Aortic smooth muscle cell (primary cell): ENCODE measurements at places on chromosomes 13 and 19. TPM values are rescaled to one million over a fixed set of nuclear protein-coding genes. Genes with fewer than 3 reads are reported as not detected.

Gene SIGLEC8
- not detected in 2 replicates for total RNA-seq

Gene LRRC25
- 0.06 TPM in 1 of 2 replicates, not detected in the other for total RNA-seq

Gene KLK15
- not detected in 2 replicates for total RNA-seq

Gene ZNF444
- total RNA-seq, result 9.6 and 11.7 TPM in 2 replicates

Gene NANOS3
- not detected in 2 replicates for total RNA-seq

Gene CGB3
- not detected in 2 replicates for total RNA-seq

Gene SIAH3
- not detected in 2 replicates for total RNA-seq

Gene PTPRS
- total RNA-seq, result 92.6 and 110 TPM in 2 replicates

Gene MAST3
- 3.4 and 4.5 TPM in 2 replicates for total RNA-seq

Gene INAFM1
- total RNA-seq, result 1.5 and 1.7 TPM in 2 replicates

Gene HS6ST3
- under 0.01 TPM in 2 replicates for total RNA-seq

Gene KIR2DL3
- total RNA-seq, result not detected in 2 replicates

Gene ZNF560
- 0.06 and 0.40 TPM in 2 replicates for total RNA-seq
